IPS DF 6.9 (cell line): ENCODE measurements at places on chromosomes 16 and 17.

GRCh38 chr16:78773291-78773702 is 673.8 kb downstream of the WWOX start:
- DNase-seq, result no peak

DNA sequence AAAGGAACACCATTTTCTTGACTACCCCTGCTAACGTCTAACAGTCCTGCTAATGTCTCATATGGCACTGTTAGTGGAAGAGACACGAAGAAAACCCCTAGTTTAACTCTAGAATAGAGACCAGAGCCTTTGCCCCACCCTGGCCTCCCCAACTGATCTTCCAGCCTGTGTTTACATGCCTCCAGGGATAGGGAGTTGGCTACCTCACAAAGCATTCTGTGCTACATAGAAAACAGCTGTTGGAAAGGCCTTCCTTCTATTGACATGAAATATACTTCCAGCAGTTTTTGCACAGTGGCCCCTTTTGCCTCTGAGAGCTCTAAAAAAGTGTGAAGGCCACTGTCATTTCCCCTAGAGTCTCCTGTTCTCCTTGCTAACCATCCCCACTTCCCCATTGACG is 73.1 kb downstream of the ASIC2 start:
- DNase-seq, result no peak

DNA sequence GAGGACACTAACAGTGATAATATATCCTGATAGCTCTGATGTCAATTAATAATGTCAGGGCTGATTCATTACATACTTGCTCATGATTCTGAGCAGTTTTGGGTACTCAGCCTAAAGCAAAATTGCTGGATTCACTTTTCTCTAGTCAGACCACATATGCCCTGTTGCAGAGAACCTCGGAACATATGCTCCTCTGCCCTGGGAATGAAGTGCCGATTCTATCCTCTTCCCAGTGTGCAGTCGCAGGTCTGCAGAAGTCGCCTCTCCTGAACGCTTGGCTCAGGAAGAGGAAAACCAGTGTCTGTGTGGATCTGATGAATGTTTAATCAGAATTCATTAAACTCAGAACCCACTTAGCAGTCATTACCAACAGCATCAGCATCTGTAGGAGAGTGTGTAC is 34.5 kb downstream of the ABCC12 start:
- DNase-seq, result no peak

DNA sequence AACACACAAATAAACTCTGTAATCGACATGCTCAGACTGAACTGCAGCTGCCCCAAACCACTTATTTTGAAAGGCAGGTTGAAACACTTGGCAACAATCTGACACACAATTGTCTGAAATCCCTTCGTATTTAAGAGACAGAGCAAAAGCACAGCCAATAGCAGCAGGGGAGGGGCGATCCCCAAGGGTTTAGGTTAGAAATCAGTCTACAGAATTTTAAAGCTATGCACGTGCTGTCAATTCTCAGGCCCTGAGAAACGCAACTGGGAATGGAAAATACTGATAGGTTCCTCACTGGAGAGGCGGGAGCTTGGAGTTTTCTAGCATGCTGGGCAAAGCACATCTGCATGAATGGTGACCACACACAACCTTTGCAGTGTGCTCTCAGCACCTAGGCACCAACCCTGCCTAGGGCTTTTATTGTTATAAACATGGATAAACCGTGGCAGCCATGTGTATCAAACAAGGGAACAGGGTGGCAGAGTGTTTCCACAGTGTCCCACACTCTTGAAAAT is 168.0 kb downstream of the AATF start:
- no peak for DNase-seq

- no peak for DNase-seq
Observed at GRCh38 chr16:67762385-67762784, 43.3 kb upstream of the GFOD2 start.

GRCh38 chr16:53541326-53541725 is 38.3 kb upstream of the AKTIP start:
- DNase-seq, result no peak

GRCh38 chr17:66920950-66921349 is 43.6 kb upstream of the CACNG4 start:
- no peak for DNase-seq

DNA sequence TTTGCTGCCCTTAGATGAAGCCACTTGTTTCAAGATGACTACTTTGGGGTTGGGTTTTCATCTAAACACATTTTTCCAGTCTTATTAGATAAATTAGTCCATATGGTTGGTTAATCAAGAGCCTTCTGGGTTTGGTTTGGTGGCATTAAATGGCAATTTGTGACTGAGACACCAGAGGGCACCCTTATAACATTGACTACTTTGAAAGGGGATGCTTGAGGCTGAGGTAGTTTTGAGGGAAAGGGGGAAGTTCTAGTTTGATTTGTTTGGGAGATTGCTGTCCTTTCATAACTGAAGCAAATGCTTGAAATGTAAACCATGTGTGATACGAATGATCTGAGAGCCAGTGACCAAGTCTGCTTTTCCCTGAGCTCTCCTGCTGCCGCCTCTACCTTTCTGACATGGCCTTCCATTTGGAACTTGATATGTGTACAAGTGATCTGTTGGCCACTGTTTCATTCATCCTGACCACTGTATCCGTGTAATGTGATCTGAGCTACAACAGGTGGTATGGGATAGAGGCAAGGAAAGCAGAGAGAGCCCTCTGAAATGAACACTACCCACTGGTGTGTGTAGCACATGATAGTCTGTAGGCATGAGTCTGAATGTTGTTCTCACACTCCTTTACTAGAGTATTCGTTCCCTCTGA is 5.8 kb upstream of the RARA start:
- DNase-seq, result no peak

GRCh38 chr16:73804456-73804855 is 492.2 kb upstream of the PSMD7 start:
- DNase-seq, result no peak

DNA sequence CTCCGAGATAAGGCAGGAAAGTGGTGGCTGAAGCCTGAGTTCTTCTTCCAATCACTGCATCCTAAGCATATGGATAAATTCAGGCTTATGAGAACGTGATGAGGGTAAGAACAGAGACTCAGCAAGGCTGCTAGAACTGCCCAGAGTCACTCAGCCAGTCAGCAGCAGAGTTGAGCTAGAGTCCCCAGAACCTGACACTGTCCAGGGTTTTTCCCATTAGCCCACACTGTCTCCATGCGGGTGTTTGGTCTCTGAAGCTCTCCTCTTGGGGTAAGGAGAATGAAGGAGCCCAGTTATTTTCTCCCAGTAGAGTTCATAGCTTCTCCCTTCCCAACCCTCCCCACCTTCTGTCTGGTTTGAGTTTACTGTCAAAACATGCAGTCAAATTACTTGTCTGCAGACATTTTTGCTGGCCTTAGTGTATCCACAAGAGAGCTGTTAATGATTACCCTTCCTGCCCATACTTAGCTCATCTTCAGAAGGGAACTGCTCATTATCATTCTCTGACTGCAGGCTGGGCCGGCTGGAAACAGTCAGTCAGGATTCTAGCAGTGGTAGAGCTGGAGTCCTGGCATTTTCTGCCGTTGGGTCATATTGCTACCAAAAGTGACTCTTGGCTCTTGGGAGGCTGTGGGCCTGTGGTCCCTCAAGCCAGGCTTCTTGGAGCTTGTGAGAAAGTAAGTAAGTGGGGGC is 460.0 kb downstream of the HS3ST3B1 start:
- DNase-seq, result no peak

DNA sequence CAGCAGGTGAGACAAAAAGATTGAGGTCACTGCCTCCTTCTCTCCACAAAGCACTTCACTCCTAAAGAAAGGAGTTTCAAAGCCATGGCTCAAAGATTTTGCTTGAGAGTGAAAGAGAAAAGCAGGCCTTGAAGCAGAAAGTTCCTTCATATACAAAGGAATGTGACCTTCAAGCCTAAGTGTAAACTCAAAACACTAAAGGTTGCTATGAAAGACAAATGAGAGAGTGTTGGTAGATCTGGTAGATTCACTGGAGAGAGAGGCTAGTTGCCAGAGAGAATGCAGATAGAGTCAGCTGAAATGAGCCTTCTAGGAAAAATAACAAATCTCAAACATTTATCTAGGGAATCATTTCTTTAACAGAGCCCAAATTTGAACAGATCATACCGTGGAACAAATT is 305.2 kb downstream of the CDH8 start:
- peak; percentile 5 for DNase-seq

DNA sequence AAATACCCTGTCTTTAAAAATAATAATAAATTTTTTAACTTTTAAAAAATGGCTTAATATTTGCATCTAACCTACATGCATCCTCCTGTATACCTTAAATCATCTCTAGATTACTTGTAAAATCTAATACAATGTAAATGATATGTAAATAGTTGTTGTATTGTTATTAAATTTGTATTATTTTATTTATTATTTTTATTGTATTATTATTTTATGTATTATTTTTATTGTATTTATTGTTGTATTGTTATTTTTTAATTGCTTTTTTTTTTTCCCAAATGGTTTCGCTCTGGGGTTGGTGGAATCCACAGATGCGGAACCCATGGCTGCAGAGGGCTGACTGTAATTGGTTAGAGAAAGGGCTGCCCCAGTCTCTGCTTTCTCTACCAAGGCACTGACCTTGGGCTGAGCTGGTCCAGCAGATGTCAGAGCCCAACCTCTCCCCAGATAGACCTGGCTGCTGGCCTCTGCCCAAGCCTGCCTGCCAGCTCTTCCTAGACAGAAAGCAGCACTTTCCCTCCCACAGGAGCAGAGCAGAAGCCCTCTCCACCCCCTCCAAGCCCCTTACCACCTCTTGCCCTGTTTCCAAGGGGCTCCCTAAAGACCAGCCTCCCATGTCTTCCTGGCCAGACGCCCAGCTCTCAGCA is 183.8 kb downstream of the GSG1L start:
- no peak for DNase-seq

DNA sequence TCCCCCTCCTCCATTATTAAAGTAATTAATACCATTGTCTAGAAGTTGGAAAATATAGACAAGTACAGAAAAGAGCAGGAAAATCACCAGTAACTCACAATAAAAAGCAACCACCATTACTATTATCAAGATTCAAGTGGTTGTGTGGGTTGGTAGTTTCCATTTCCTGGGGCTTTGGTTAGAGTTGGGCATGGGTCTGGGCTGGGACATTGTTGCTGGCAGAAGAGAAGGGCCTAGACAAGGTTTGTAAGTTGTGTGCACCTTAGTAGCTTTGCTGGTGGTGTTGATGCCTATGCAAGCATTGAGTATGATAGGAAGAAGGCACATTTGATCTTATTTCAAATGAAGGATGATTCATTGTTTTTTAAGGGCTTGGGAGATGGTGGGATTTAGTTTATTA is 25.4 kb upstream of the NFATC3 start:
- no peak for DNase-seq

GRCh38 chr16:22092143-22092933 is at the start of gene VWA3A:
Gene VWA3A, plus strand, starts transcription at chr16:22092541. Its CDS starts 97 bp downstream, at chr16:22092638.
- DNase-seq, result peak; percentile 35

DNA sequence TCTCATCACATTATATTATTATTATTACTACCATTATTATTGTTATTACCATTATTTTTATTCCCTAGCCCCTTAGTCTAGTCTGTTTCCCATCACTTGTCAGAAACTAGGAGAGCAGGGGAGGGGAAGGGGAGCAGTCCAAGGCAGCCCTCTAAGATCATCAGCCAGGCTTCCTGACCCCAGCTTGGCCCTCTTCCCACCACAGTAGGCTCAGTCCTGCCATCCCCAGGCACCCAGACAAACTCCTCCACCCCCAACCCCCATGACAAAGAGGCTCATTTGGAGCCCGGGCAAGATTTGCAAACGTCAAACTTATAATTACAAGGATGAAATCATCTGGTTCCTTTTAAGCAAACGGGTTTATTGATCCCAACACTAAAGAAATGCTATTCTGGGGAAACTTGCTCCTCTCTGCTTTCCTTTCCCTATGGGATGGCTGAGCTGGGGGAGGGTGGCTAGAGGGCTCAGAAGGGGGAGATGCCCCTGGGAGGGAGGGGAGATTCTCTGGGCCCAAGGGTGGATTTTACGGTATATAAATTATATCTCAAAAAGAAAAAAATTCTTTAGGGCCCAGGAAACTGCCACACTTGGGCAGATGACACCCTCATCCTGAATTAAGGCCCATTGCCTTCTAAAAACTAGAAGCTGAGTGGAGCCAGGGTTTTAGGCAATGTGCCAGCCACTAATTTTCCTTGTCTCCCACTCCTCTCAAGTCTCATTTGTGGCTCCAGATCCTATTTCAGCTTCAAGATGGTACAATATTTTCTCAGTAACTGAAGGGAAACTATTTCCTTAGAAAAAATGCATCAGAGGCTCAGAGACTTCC is 4.4 kb upstream of the CBFB start:
- no peak for DNase-seq

GRCh38 chr16:54284931-54285413 is 1.6 kb downstream of the IRX3 start:
- no peak for DNase-seq

DNA sequence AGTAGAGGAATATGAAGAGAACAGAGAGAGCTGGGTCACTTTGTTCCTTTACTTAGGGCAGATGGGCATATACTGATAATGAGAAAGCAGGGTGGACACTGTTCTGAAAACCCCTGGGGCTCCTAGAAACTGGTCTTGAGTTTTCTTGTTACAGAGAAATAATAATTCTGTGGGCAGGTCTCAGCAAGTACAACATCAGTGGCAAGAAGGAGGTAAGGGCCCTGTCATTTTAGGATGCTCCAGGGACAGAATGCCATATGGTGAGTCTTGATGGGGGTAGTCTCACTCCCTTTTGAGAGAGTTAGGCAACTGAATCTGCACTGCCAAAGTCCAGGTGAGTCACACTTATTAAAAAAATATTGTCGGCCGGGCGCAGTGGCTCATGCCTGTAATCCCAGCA is 102.3 kb downstream of the KCNJ2 start:
- no peak for DNase-seq

GRCh38 chr16:85902366-85903155 is 3.6 kb downstream of the IRF8 start:
- no peak for DNase-seq

DNA sequence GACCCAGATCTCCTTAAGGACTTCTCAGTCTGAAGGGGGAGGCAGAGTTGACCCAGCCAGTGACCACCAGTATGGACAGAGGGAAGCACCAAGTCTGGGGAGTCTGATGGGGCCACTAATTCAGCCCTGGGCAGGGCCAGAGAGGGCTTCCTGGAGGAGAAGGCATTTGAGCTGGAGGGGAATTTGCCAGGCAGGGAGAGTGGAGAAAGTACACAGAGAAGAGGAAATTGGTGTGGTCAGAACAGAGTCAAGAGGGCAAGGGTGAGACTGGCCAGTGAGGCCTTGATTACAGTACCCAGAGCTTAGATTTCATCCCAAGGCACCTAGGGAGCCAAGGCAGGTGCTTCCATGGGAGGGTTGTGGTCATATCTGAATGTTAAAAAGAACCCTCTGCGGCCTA is 36.3 kb downstream of the MYO15A start:
- DNase-seq, result no peak
